ENCODE measurements at places on chromosomes 16 and 17.
A peak's percentile ranks its signal among the peaks of the same experiment; 100 is the strongest.

GRCh38 chr17:61002316-61002736, 324.7 kb downstream of the BCAS3 start:
- DNase-seq, result peak; percentile 51

GRCh38 chr16:20364051-20364450, 11.5 kb upstream of the UMOD start:
- no peak for DNase-seq

- DNase-seq, result no peak
Observed at GRCh38 chr17:4446326-4447071, 12.8 kb downstream of the SPNS3 start.

DNA sequence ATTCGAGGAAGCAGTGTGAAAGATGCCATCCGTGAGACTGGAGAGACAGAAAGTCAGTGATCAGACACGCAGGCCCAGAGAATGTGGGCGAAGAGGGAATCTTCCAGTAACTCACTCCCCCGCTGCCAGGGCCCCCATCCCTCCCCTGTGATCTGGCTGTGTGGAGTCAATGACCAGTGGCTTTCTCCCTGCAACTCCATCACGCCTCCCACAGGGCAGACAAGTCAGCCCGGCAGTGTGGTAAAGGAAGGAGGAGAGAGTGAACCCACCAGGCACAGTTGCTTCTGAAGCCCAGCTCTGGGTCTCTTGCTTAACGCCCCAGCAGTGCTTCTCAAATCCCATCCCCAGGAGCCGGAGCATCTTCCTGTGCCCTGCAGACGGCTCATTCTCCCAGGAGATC, 142.1 kb downstream of the ZNF423 start:
- DNase-seq, result no peak

DNA sequence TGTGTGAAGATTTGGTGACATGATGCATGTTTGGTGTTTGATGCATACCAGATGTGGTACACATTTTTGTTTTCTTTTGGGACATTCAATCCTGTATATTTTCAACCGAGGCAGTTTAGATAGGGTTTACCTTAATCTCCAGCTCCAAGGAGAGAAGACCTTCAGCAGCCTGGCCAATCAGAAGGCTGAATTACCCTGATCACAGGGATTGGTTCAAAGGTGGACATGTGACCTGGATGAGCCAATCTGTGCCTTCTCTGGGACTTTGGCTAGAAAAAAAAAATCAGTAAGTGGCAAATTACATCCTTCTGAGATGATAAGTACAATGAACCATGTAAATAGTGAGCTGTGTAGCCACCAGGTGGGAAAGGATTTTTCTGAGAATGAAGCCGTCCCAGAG, 205.1 kb downstream of the SHISA9 start:
- no peak for DNase-seq

DNA sequence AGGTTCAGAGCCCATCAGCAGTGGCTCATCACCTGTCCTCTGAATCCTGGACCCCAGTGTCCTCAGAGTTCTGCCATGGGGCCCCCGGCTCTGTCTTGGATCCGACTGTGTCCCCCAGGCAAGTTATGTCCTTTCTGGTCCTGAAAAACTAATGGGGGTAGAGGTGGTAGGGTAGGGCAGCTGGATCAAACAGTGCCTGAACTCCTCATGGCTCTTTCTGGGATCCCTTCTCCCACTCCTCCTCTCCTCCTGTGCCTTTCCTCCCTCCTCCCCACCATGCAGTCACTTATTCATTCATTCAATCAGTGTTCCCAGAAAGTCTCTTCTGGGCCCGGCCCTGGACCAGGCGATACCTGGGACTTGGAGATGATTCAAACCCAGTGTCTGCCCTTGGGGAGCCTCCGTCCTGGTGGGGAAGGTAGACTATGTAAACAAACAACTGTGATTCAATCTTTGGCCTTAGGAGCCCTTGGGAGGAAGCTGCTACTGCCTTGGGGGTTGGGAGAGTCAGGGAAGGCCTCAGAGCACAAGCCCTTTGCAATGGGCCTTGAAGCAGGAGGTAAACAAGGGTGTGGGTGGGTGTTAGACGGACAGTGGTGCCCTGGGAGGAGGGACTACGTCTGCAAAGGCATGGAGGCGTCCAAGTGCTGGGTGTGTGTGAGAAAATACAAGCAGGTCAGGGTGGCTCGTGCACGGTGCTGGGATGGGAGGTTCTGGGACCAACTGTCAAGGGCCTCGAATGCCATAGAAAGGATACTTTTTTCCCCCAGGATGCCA, 6.4 kb upstream of the FAM83G start:
- DNase-seq, result no peak

GRCh38 chr16:88855176-88855575, 1.6 kb downstream of the GALNS start:
- DNase-seq, result no peak

GRCh38 chr17:58535431-58535830, 21.0 kb upstream of the MTMR4 start:
- DNase-seq, result no peak

DNA sequence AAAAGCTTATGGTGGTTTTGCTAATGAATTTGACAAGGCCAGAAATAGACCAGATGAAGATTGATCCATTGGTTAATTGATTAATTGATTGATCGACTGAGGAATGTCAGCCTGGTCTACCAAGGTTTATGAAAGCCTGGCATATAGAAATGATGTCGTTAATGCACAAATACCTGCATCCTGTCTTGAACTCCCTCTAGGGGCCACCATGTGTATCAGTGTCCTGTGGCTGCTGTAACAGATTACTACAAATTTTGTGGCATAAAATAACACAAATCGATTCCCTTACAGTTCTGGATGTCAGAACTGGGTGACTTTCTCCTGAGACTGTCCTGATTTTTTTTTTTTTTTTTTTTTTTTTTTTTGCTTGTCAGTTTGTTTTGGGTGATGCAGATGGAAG, 553.2 kb downstream of the MAF start:
- DNase-seq, result no peak

- peak; percentile 16 for DNase-seq
Observed at GRCh38 chr16:19167710-19168370, at the start of gene SYT17. Gene SYT17 (plus strand): TSS chr16:19168240. CDS start chr16:19168647, 407 bp downstream.

DNA sequence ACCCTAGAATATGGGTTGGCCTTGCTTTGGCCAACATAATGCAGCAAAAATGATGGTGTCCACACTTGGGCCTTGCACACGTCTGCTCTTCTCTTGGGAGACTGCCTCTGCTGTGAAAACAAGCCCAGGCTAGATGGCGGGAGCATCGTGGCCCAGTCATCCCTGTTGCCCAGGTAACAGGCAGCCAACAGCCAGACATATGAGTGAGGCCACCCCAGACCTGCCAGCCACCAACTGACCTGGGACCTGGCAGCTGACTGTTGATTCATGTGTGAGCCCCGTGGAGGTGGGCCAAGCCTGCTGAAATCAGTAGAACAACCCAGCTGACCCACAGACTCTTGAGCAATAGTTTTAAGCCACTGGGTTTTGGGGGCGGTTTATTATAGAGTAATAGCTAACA, 39.4 kb upstream of the CDH3 start:
- DNase-seq, result no peak

- no peak for DNase-seq
Observed at GRCh38 chr16:3904875-3905274, 24.4 kb upstream of the CREBBP start.

DNA sequence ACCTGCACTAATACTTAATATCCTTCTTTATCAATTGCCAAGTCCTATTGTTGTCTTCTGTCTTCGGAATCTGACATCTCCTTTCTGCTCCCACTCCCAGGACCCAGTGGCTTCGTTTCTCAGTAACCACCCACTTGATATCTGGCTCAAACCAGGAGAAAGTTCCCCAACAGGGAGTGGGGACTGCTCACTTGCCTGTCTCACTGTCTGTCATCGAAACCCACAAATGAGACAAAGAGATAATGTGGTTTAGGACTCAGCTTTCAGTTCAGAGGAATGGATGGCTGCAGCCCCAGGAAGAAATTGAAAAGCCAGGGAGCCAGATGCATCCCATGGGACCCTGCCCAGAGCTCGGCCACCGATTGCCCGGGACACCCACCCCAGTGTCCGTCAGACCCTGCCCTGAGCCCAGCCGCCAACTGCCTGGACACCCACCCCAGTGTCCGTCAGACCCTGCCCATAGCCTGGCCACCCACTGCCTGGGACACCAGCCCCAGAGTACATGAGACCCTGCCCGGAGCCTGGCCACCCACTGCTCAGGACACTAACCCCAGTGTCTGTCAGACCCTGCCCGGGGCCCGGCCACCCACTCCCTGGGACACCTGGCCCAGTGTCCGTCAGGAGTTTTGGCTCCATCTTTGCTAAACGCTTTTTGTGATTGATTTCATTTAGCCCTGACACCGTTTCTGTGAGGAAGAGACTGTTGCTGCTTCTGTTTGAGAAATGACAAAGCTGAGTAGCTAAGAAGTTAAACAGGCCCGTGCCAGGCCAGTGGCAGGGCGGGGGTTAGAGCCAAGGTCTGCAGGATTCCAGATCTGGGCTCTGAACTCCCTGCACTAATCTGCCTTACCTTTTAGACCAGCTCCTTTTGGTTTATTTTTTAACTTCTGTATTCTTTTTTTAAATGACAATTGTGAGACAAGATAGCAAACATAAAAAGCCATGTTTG, 251.4 kb downstream of the PHKB start:
- DNase-seq, result no peak
